Breast epithelium (tissue), 4 donors: ENCODE measurements at places on chromosomes 3 and 15. TPM values are rescaled to one million over a fixed set of nuclear protein-coding genes. Genes with fewer than 3 reads are reported as not detected.

DNA sequence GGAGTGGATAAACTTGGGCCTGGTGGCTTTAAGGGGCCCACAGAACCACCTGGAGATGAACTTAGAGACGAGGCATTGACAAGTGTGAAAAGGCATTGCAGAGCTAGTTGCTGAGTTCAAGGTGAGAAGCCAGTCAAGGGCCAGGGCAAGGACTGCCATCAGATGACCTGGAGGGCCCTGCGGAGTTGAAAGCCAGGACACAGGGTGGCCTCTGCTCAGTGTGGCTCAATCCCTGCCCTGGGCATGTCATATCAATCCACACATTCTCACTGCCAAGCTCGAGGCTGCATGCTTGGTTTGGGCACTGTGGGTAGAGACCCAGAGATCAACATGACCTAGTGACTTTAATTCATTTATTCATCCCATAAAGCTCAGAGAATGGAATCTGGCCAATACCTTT lies 9.2 kb downstream of the PAQR5 start:
- DNase-seq = no peak

DNA sequence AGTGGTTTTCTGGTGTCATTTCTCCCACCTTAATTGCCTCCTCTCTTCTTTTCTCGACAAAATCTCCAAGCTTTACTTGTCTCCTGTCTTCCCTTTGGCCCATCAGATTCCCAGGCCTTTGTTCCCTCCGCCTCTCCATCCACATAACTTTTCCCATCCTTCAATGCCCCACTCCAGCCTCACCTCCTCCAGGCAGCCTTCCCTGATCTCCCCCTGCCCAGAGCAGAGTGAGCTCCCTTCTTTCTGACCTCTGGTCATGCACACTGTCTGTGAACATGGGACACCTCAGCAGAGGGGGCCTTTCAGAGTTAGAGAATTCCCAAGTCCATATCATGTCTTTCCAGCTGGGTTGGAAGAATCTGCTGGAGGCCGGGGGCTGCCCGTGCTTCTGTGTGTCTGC lies 14.6 kb upstream of the SSUH2 start:
- no peak for DNase-seq

GRCh38 chr15:43881944-43882343 lies 55.1 kb downstream of the WDR76 start:
- no peak for DNase-seq

DNA sequence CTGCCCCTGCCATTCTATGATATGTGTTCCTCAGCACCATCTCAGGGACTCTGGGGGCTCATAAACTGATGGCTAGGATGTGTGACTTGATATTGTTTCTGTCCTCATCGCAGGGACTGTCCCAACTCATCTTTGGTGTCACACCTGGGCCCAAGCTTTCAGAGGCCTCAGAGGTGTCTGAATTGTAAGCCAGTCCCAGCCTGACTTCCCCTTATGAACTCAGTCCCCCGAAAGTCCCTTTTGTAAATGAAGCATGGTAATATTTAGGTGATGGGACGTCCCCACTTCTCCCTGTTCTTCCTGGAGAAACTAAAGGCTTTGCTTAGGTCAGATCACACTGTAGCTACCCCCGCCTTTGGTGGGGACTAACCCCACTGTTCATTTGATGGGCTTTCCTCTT lies 142.4 kb upstream of the TLE3 start:
- no peak for DNase-seq

DNA sequence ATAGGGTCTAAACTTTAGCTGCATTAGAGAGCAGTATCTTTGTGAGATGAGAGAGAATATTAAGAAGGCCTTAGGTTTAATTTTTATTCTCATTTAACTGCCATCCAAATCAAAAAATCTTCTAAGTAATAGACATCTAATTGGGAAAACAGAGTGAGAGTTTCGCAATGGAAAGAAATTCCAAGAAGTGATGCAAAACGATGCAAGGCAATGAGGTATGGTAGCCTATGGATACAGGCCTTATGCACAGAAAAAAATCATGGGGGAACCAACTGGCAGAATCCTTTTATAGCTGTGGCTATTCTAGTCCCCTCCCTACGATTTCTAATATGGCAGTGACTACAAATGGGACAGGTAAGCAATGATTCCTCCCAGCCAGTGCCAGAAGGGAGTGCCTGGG lies 225.9 kb downstream of the GREM1 start:
- no peak for DNase-seq

DNA sequence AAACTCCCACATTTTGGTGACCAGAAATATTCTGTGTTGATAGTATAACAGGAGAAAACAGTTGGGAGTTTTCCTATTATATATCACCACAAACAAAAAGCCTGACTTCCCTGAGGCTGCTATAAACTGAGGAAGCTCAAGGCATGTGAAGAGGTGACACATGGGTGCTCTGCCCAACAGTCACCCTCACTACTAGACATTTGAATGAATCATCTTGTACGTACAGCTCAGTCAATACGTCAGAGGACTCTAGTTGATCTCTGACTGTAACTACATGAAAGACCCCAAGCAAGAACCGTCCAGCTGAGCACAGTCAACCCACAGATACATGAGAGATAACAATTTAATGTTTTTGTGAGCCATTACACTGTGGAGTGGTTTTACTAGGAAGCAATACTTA lies 338.3 kb upstream of the ATP11B start:
- no peak for DNase-seq

- DNase-seq = no peak
These were observed 10.9 kb downstream of the LINGO1 start for GRCh38 chr15:77621847-77622208.

DNA sequence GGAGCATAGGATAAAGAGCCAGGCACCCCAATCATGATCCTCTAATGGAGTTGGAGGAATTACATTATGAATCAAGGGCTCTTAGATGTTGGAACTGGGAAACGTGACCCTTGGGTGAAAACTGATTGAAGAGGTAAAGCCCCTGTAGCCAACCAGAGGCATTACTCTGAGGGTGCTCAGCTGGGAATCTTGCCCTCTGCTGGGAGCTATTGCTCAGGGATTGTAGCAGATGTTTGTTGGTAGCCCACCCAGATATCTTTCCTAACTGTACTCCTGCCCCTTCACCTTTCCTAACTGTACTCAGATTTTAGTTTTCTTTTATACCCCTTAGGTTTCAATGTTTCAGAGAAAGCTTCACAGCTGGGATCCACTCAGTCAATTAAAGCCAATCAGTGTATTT lies 74.2 kb downstream of the RARB start:
- DNase-seq = no peak

GRCh38 chr3:97949110-97949485 lies 23.1 kb downstream of the RIOX2 start:
- no peak for DNase-seq

- no peak for DNase-seq
These were observed 48.2 kb downstream of the PRKCI start for GRCh38 chr3:170270282-170270881.

DNA sequence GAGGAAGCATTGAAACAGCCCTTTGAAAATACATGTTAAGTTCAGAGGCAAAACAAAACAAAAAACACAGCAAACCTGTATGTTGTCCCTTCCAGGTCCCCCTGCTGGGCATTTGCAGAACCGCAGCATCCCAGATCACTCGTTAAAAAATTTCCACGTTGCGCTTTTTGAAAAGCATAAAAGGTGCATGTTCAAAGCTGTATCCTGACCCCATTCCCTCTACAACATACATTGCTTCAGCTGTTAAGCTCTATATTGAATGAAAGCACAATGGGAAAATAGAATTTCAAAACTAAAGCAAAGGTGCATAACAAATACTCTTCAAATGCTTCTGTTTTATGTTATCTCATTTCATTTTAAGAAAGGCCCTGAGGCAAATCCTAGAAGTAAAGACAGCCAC lies 328.3 kb downstream of the THSD4 start:
- DNase-seq = no peak

- no peak for DNase-seq
These were observed 58.3 kb upstream of the TMEM115 start for GRCh38 chr3:50417637-50418033.

DNA sequence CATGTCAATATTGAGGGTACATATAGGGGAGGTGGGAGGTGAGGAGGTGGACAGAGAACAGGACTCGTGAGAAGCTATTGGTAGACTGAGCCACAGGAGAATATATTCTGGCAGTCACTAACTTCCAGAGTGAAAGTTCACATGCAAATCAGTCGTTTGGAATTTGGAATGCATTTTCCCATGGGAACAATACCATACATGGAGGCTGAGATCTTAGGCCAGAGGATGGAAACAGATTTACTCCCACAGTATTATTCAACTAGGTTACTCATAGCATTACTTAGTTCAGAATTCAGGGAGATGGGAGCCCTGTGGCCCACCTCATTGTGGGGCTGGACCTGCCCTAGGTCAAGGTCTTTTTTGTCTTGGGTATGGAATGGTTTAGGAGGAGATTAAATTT lies 36.4 kb upstream of the ABHD2 start:
- DNase-seq = no peak

- no peak for DNase-seq
These were observed 980 bp downstream of the PARP9 start for GRCh38 chr3:122562923-122563716.

The NDN gene
- total RNA-seq = 105 TPM

The RAD51 gene
- 0.44 TPM for total RNA-seq

The ACP3 gene
- total RNA-seq = 6.7 TPM

The ARGFX gene
- total RNA-seq = not detected

The COL6A6 gene
- 1.6 TPM for total RNA-seq

The THUMPD3 gene
- total RNA-seq = 25.2 TPM

The RETNLB gene
- total RNA-seq = not detected

The MNS1 gene
- 2.3 TPM for total RNA-seq

The HESX1 gene
- total RNA-seq = 0.48 TPM
